Activated CD4-positive, alpha-beta T cell treated with anti-CD3 and anti-CD28 coated beads for 36 hours (primary cell): ENCODE measurements at places on chromosomes 2 and 18.

GRCh38 chr2:190947711-190948251 lies 66.2 kb downstream of the STAT1 start:
- DNase-seq = no peak
- peak overlapping the region; percentile 15 for H3K27ac ChIP-seq
- H3K27me3 ChIP-seq = no peaks in the 10 kb centered on the region
- H3K4me3 ChIP-seq = no peak overlapping the region
- no peaks in the 10 kb centered on the region for H3K36me3 ChIP-seq

GRCh38 chr18:46283895-46284295 lies 179.7 kb downstream of the HAUS1 start:
- no peaks in the 10 kb centered on the region for H3K4me1 ChIP-seq
- no peak for DNase-seq
- H3K27me3 ChIP-seq = no peaks in the 10 kb centered on the region
- no peaks in the 10 kb centered on the region for H3K36me3 ChIP-seq
- H3K27ac ChIP-seq = no peak overlapping the region

DNA sequence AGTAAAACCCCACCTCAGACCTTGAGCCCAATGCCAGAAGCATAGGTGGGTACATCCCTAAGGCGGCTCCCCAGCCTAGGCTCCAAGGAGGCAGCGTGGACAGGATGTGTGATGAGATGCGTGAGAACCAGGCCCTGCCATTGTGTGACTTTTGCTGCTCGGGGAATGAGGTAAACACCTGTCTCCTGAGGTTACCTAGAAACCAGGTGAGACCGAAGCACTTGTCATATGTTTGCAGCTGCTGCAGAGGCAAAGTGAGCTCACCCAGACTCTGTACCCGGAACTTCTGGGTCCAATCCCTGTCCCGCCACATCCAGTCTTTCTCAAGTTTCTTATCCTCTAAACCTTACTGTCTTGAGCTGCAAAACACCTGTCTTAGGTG lies 3.4 kb downstream of the FBLN7 start:
- H3K4me1 ChIP-seq = peaks cover 9% of the 10 kb centered on the region
- H3K4me3 ChIP-seq = no peak overlapping the region
- no peak overlapping the region for H3K27ac ChIP-seq
- H3K36me3 ChIP-seq = no peaks in the 10 kb centered on the region
- peaks cover 16% of the 10 kb centered on the region for H3K27me3 ChIP-seq
- no peak for DNase-seq

GRCh38 chr2:45786030-45786835 lies 134.8 kb downstream of the PRKCE start:
- H3K27me3 ChIP-seq = no peaks in the 10 kb centered on the region
- peak overlapping the region; percentile 78 for H3K27ac ChIP-seq

- peak; percentile 22 for DNase-seq
- no peak overlapping the region for H3K4me3 ChIP-seq
- peaks cover 2% of the 10 kb centered on the region for H3K4me1 ChIP-seq
Measured at GRCh38 chr2:29747786-29748470, 173.5 kb downstream of the ALK start.

- H3K4me1 ChIP-seq = peaks cover 2% of the 10 kb centered on the region
- H3K27ac ChIP-seq = no peak overlapping the region
- H3K36me3 ChIP-seq = no peaks in the 10 kb centered on the region
Measured at GRCh38 chr2:45625824-45626223, 14.8 kb upstream of the SRBD1 start.

- H3K36me3 ChIP-seq = no peaks in the 10 kb centered on the region
- DNase-seq = no peak
Measured at GRCh38 chr2:138221358-138221757, 257.1 kb downstream of the HNMT start.

- H3K4me3 ChIP-seq = no peak overlapping the region
- no peaks in the 10 kb centered on the region for H3K27me3 ChIP-seq
- H3K4me1 ChIP-seq = no peaks in the 10 kb centered on the region
- no peak overlapping the region for H3K27ac ChIP-seq
- no peak for DNase-seq
- H3K36me3 ChIP-seq = no peaks in the 10 kb centered on the region
Measured at GRCh38 chr2:151568501-151568900, 158.8 kb downstream of the RIF1 start.
